Eye (tissue), 1 donor: ENCODE measurements at places on chromosomes 13 and 19.

- peak; percentile 91 for DNase-seq
These were observed 33.2 kb downstream of the EFNA2 start for GRCh38 chr19:1318678-1319471.

GRCh38 chr19:37114001-37114400 is 35.8 kb downstream of the ZNF420 start:
- DNase-seq: no peak

DNA sequence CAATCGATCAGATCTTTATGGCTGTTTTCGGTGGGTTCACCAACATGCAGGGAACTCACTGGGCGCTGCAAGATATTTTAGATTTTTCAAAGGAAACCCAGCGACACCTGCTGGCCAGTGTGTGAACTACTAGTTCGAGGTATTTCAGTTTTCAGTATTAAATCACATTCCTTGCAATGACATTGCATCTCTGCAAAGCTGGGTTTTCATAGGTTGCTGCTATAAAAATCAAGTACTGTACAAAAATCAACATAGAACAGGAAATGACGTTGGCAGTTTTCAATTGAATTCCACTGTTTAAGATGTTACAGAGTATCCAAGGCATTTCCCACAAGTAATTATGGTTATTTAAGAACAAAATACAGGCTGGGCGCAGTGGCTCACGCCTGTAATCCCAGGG is 17.6 kb downstream of the LIG1 start:
- DNase-seq: peak; percentile 86

DNA sequence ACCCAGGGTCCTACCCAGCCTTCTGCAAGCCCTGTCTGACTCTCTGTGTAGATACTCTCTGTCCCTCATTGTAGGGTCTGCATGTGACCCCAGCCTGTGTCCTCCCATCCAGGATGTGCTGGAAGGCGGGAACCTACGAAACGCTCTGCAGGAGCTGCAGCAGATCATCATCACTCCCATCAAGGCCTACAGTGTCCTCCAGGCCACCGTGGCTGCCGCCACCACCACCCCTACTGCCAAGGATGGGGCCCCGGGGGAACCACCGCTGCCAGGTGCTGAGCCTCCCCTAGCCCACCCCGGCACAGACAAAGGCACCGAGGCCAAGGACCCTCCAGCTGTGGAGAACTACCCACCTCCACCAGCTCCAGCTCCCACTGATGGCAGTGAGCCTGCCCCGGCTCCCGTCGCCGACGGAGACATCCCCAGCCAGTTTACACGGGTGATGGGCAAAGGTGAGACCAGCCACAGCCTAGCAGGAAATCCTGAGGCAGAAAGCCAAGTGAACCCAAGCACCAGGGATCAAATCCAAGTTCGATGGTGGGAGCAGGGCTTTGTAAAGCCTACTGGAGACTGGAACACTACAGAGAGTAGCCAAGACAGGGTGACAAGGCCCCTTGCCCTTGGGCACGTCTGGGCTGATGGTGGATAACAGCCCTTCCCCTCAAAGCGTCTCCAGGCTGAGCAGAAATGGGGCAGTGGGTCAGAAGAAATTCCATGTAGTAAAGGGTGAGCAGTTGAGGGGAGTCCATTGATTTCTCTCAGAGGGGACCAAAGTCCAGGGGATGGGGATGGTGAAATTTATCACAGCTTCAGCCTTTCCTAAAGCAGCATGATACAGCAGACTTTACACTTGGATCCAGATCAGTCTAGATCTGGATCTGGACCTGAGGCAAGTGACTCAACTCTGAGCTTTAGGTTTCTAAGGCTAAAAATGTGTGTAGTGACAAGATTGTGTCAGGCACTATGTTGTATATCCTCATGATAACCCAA is 13.2 kb downstream of the PAF1 start:
- no peak for DNase-seq

DNA sequence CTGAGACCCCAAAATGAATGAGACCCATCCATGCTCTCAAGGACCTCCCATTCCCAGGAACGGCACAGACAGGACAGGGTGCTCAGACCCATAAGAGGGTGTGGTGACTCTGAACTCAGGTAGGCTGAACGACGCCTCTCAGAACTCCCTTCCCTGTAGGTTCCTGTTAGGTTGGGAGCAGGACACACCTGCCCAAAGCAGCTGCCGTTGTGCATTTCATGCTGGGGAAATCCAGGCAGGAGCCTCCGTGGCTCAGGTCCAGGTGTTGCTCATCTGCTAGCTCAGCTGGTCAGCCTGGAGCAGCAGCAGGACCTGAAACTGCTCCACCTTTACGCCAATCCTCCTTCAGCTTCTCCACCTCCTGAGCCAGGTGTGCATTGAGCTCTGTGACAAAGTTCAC is 19.1 kb upstream of the TEX101 start:
- no peak for DNase-seq

GRCh38 chr13:75263741-75264407 is 218.1 kb downstream of the TBC1D4 start:
- DNase-seq: peak; percentile 75

- DNase-seq: no peak
These were observed 18.4 kb downstream of the SPATA13 start for GRCh38 chr13:24178847-24179485.

- no peak for DNase-seq
These were observed 3.1 kb upstream of the NEK3 start for GRCh38 chr13:52162279-52163101.

GRCh38 chr13:46687810-46688209 is 109.2 kb downstream of the ESD start:
- DNase-seq: no peak

DNA sequence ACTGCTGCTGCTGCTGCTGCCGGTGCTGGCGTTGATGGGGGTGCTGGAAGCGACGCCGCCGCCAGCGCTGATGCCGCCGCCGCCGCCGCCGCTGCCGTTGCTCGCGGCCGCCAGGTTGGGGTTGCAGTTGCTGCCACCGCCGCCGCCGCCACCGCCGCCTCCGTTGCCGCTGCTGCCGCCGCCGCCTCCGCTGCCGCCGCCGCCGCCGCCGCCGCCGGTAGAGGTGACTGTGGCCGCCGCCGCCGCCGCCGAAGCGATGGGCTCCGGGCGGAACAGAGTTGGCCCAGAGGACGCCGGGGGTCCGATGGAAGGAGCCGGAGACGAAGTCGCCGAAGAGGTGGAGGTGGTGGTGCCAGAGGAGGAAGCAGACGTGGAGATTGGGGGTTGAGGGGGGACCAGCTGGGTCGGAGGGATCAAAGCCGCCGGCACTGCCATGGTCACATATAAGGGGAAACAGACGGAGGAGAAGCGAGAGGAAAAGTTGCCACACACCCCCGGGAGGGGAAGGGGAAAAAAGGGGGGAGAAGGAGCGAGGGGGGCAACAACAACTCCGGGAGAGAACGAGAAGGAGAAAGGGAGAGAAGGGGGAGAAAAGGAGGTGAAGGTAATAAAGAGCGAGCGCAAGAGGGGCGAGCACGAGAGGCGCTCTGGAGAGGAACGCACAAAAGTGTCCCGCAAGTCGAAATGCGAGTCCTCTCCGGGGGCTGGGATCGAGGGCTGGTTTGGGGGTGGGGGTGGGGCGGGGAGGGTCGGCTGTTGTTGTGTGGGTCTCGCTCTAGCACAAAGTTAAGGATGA is 471 bp downstream of the DACH1 start:
- peak; percentile 79 for DNase-seq

DNA sequence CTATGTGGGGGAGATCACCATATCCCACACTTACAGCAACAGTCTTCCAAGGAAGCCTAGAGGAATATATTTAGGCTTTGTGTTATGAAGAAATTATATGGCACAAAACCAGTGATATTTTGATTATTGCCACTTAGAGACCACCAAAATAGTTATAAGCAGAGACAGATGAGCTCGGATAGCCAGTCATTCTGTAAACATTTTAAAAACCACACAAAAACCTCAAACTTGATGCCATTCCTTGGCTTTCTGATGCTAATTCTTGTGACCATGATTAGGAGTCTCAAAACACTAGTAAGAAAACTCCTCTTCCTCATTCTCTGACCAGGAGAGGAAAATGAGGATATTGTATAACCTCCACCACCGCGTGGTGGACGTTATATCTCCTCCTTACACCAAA is 496.4 kb downstream of the FOXO1 start:
- no peak for DNase-seq

DNA sequence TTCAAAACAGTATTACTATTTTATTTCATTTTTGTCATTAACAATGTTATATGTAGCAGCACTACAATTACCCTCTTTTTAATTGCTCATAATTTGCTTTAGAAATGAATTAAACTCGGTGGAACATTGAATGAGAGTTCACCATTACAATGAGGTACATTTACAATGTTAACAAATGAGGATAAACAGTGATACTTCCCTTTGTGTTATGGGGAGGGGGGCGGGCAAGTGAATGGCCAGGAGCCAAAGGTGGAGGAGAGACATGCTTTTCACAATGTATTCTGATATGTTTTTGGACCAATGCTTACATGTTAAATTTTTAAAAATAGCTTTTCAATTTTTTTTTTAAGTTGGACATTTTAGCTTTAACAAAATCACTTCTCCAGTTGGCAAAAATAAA is 34.2 kb downstream of the NALCN start:
- DNase-seq: no peak

- DNase-seq: peak; percentile 82
These were observed 309.5 kb downstream of the TEX29 start for GRCh38 chr13:111629926-111630325.

GRCh38 chr13:44331446-44331845 is 42.2 kb upstream of the SERP2 start:
- DNase-seq: no peak

GRCh38 chr13:110308656-110309359 is 1.7 kb downstream of the COL4A2 start:
- no peak for DNase-seq

- DNase-seq: no peak
These were observed 21.2 kb downstream of the ATP11A start for GRCh38 chr13:112710855-112711527.

DNA sequence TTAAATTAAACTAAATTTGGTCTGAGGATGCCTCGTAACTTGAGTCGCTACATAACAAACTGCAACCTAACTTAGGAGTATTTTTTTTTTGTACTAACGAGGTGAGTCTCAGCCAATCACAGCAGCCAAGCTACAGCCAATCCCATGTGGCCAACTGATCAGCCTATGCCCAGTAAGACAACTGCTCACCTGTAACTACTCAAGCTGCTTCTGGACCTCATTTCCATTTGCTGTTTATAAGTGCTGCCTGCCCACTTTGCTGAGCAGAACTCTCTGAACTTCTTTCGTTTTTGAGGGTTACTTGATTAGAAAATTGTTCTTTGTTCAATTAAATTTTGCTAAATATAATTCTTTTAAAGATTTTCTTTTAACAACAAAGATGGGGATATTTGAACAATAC is 3.8 kb downstream of the CPB2 start:
- DNase-seq: no peak

GRCh38 chr19:1156305-1156801 is 17.7 kb downstream of the SBNO2 start:
- no peak for DNase-seq

DNA sequence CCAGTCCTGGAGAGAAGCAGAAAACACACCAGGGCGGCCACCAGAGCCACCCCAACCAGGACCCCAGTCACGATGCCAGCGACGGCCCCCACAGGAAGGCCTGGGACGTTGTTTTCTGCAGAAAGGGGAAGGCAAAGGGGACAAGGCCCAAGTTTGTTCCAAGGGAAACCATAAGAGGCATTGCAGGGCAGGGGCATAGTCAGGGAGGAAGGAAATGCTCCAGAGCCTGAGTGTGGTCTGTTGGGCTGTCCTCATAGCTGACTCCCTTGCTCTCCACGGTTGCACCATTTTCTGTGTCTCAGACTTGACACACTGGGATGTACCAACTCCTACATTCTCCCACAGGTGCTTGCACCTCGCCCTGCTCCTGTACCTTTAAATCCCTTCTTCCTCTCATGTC is 5.2 kb downstream of the CEACAM4 start:
- no peak for DNase-seq

DNA sequence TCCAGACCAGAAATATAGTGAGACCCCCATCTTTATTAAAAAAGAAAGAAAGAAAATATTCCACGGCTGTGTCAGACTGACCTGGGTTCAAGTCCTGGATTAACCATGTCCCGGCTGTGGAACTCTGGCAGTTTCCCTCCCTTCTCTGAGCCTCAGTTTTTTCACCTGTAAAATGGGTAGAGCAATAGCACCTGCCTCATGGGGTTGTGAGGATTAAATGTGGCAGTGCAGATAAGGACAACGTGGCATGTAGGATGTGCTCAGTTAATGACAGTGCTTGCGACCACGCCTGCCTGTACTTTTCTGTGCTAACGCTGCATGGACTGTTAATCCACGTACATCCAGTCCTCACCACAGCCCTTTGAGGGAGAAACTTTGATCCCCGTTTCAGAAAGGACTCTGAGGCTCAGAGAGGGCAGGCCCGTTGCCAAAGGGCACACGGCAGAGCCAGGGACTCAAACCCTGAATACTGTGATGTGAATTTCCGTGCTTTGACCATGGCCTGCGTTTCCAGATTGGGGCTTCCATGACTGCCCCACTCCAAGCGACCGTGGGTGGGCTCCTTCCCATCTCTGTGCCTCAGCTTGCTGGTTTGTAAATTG is 16.1 kb downstream of the SBK2 start:
- no peak for DNase-seq

DNA sequence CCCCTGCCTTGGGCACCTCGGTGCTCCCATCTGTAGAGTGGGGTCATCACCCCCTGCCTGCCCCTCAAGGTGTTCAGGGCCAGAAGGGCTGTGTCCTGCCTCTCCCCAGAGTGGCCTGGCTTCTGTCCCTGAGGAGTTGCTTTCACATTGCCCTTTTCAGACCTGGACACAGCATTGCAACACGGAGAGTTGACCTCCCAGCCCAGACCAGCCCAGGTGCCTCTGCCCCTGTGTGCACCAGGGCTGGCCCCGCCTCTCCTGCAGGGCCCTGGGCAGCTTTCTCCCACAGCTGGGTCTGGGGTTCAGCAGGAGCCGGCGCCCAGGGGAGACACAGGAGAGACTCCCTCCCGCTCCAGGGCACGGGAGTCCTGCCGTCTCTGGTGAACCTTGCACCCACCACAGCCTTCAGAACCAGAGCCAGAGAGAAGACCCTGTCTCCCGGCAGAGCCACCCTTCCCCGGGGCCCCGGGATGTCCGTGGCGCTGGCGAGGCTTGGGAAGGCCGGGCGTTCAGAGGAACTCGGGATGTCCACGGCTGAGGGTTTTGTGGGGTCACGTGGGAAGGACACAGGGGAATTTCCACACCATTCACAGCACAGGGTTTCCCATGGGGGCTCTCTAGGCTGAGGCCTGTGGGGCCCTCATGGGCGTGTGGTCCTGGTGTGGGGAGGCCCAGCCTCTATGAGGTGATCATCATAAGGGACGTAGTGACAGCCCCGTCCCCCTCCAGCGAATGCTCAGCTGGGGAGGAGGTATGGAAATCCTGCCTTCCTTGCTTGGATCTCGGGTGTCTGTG is 23.2 kb downstream of the C13orf46 start:
- DNase-seq: no peak

- DNase-seq: no peak
These were observed 40.1 kb downstream of the RGCC start for GRCh38 chr13:41497436-41497835.

DNA sequence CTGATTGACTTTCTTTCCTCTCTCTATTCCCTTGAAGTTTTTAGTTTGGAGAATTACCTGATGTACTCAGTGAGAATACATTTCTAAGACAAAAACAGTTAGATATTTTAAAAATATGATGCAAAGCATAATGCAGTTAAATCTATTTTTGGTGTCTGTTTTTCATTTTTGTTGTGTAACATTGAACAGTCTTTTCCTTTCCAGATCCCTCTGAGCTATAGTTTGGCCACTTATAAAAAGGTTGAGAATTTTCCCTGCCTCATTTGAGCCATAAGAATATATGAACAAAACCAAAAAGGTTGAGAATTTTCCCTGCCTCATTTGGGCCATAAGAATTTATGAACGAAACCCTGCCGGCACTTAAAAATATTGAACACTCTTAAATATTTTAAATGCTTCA is 57.0 kb upstream of the IPO5 start:
- no peak for DNase-seq

GRCh38 chr19:33957804-33958203 is 161.1 kb downstream of the KCTD15 start:
- DNase-seq: no peak
